ENCODE measurements at places on chromosomes 1 and 21. TPM values are rescaled to one million over a fixed set of nuclear protein-coding genes. Genes with fewer than 3 reads are reported as not detected.

Gene SEMA6C
- 5.2 TPM for total RNA-seq

Gene KRTAP11-1
- not detected for total RNA-seq

Gene CELA2A
- not detected for total RNA-seq

Gene A3GALT2
- total RNA-seq = not detected

Gene PRR9
- not detected for total RNA-seq

Gene DISP3
- not detected for total RNA-seq

Gene C1QTNF12
- not detected for total RNA-seq

Gene LDLRAD2
- 0.33 TPM for total RNA-seq

Gene RPE65
- total RNA-seq = 0.15 TPM

Gene FOXO6
- total RNA-seq = 0.98 TPM

Gene PSMA5
- total RNA-seq = 28.8 TPM

Gene MATN1
- not detected for total RNA-seq

Gene RHCE
- 0.66 TPM for total RNA-seq

Gene KLF17
- not detected for total RNA-seq

Gene SYNJ1
- 11.0 TPM for total RNA-seq

Gene TMEM201
- 6.2 TPM for total RNA-seq

GRCh38 chr1:29128739-29129138, 5.0 kb upstream of the TMEM200B start:
- no peaks in the 10 kb centered on the region for H3K27me3 ChIP-seq
- H3K36me3 ChIP-seq = no peaks in the 10 kb centered on the region
- no peak overlapping the region for H3K4me3 ChIP-seq
- H3K4me1 ChIP-seq = no peaks in the 10 kb centered on the region
- no peak for DNase-seq

- H3K4me1 ChIP-seq = no peaks in the 10 kb centered on the region
- no peaks in the 10 kb centered on the region for H3K27me3 ChIP-seq
- H3K27ac ChIP-seq = no peak overlapping the region
- no peak overlapping the region for H3K4me3 ChIP-seq
- DNase-seq = no peak
Measured at GRCh38 chr21:27450216-27450615, 483.3 kb upstream of the ADAMTS5 start.

- no peaks in the 10 kb centered on the region for H3K27me3 ChIP-seq
- no peak overlapping the region for H3K4me3 ChIP-seq
- H3K4me1 ChIP-seq = no peaks in the 10 kb centered on the region
- peak overlapping the region; percentile 37 for H3K27ac ChIP-seq
Measured at GRCh38 chr1:108591466-108591865, 31.6 kb downstream of the EEIG2 start.

DNA sequence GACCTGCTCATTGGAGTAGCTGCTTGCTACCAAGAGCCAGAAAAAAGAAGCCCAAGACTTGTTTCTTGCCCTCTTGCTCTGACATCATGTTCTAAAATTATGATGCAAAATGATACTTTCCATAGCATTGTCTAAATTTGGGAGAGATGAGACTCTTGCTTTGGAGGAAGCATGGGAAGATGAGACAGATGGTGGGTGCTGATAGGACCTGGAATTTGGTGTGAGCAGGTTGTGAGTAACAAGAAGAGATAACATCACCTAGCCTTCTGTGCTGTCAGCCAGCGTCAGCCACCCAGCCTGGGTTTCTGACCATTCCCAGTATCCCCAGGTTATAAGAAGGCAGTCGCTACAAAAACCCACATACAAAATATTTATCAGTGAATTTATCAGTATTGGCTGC, 67.1 kb upstream of the GCLM start:
- DNase-seq = no peak
- no peaks in the 10 kb centered on the region for H3K36me3 ChIP-seq
- no peaks in the 10 kb centered on the region for H3K27me3 ChIP-seq
- peaks cover 3% of the 10 kb centered on the region for H3K4me1 ChIP-seq
- H3K4me3 ChIP-seq = no peak overlapping the region
- H3K27ac ChIP-seq = peak overlapping the region; percentile 40

- no peaks in the 10 kb centered on the region for H3K36me3 ChIP-seq
- H3K27me3 ChIP-seq = no peaks in the 10 kb centered on the region
- no peak for DNase-seq
- no peaks in the 10 kb centered on the region for H3K4me1 ChIP-seq
- H3K27ac ChIP-seq = no peak overlapping the region
Measured at GRCh38 chr1:88799491-88799890, 91.9 kb downstream of the GTF2B start.

DNA sequence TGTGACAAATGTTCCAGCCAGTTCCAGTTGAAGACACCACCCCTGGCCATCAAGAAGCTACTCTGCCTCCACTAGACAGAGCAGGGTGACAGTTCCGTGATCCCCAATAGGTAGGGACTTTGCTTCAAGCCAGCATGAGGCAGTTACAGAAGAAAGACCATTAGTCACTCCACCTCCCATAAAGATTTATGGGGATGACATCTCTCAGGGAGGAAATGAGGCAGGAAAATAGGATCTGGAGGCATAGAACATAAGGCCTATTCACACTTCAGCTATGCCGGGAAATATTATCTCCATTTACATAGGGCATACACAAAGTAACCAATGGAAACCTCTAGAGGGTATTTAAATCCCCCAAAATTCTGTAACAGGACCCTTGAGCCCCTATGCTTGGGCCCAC, 3.5 kb upstream of the GBP7 start:
- H3K36me3 ChIP-seq = no peaks in the 10 kb centered on the region
- no peaks in the 10 kb centered on the region for H3K4me1 ChIP-seq
- no peaks in the 10 kb centered on the region for H3K27me3 ChIP-seq
- no peak overlapping the region for H3K27ac ChIP-seq
- H3K4me3 ChIP-seq = no peak overlapping the region
- no peak for DNase-seq

DNA sequence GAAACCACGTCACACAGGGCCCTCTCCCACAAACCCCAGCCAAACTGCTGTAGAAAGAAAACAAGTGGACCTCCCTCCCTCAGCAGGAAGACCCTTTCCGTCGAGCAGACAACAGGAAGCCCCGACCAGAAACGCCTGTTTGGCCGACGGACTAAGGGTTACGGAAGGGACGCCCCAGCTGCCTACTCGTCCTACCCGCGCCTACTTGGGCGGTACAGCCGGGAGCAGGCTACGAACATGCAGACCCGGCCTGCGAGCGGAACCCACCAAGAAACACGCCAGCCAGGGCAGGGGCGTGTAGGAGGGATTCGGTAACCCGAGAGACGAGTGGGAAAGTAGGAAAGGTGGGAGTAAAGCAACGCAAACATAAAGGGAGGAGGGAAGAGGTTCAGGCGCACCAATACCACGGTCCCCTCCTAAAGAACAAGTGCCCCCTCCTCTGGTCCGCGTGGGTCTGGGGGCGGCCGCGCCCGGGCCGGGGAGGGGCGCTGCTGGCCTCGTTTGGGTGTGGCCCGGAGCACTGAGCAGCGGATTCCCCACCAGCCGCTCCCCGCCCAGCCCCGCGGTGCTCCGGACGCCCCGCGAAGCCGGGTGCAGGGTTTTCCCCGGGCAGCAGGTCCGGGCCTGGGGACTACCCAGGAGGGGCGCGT, 450 bp downstream of the S100A10 start:
- peak overlapping the region; percentile 99 for H3K27ac ChIP-seq
- peak overlapping the region; percentile 98 for H3K4me3 ChIP-seq
- no peak for DNase-seq
- peaks cover 34% of the 10 kb centered on the region for H3K4me1 ChIP-seq
- H3K36me3 ChIP-seq = no peaks in the 10 kb centered on the region

DNA sequence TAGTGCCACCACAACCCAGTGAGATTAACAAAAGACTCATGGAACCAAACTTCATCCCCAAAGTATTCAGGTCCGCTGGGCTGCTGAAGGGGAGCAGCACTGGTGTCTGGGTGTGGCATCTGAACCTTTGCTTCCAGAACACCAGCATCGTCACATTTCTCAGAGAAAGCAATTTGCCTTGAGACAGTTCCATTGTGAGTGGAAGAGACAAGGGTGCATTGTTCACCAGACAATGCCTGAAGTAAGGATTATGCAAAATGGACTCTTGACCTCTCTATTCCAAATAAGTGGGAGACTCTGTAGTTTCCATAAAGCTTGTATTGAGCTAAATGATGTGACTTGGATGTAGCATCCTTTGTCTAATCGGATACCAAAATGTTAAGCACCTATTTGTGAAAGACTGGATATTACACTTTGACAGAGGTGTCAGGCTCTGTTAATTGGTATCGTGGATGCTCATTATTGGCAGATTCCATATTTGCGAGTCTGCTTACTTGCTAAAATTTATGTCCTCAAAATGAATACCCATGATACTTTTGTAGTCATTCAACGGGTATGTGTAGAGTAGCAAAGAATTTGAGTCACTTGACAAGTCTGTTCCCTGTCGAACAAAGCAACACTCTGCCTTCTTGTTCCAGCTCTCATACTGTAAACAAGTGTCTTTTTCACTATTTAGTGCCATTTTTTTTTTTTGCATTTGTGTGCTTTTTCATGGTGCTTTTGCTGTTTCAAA, 75.6 kb downstream of the MRPS6 start:
- no peak overlapping the region for H3K4me3 ChIP-seq
- H3K27me3 ChIP-seq = no peaks in the 10 kb centered on the region
- H3K27ac ChIP-seq = peak overlapping the region; percentile 36
- no peaks in the 10 kb centered on the region for H3K36me3 ChIP-seq

DNA sequence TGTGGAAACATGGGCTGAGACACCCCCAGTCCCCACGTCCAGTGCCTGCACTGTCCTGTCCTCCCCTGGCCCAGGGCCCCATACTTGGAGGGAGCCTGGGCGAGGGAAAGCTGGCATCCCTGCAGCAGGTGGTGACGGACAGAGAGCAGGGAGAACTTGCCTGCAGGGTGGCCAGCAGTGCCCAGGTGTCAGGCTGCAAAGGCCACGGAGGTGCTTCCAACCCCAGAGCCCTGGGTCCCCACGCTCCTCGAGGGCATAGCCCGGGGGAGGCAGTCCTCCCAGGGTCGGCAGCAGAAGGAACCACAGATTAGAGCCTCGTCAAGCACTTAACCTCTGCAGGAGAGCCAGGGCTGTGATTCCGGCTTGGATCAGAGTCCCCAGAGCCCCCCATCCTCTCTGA, 77.5 kb downstream of the ARHGEF16 start:
- H3K27me3 ChIP-seq = no peaks in the 10 kb centered on the region
- H3K4me1 ChIP-seq = peaks cover 15% of the 10 kb centered on the region
- H3K4me3 ChIP-seq = no peak overlapping the region
- no peak for DNase-seq
- no peaks in the 10 kb centered on the region for H3K36me3 ChIP-seq
- H3K27ac ChIP-seq = peak overlapping the region; percentile 32

DNA sequence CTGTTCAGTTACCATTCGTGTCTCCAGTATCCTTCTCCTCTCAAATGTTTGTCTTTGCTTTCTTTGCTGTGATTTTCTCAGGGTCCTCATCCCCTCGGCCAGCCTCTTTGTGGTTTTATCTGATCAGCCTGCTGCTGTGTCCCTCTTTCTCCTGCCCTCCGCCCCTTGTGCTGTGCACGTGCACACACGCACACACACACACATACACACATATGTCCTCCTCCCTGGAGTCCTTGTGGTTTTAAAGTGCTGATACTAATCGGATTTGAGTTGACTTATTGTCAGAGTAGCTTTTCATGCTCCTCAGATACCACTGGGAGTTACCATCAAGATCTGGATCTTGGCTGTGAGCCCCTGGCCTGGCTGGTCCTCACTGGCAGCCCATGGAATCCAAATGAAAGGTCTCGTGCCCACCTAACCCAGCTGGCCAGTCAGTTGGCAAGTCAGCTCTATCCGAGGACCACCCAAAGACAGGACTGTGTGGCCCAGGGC, 34.1 kb downstream of the QSOX1 start:
- H3K27me3 ChIP-seq = no peaks in the 10 kb centered on the region
- no peak overlapping the region for H3K27ac ChIP-seq
- no peaks in the 10 kb centered on the region for H3K36me3 ChIP-seq
- H3K4me3 ChIP-seq = no peak overlapping the region
- DNase-seq = no peak

GRCh38 chr1:222928212-222928611, 113.4 kb downstream of the DISP1 start:
- H3K27ac ChIP-seq = no peak overlapping the region
- no peaks in the 10 kb centered on the region for H3K27me3 ChIP-seq
- peak overlapping the region; percentile 11 for H3K4me3 ChIP-seq
- DNase-seq = no peak

DNA sequence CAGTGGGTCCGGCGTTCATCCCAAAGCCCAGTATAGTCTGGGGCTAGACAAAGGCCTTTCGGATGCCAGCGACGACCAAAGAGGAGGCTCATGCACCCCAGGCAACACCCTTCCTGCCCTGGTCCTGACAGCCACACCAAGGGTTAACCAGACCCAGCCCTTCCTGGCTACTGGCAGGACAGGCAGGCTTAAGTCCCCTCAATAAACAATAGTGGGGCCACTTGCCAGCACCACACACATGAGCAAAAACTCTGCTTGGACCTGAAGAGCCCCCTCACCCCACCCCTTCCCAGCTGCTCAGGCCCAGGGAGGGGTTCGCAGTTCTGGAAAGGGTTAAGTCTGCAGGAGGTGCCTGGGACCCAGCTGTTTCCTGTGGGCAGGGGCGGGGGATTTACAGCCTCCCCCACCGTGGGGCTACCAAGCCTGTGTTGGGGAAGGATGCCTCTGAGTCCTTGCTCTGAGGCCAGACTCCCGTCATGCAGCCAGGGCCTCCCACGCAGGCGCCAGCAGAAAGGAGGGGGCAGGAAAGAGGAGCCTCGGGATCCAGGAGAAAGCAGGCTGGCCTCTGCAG, 18.2 kb downstream of the PHLDA3 start:
- H3K36me3 ChIP-seq = no peaks in the 10 kb centered on the region
- peaks cover 24% of the 10 kb centered on the region for H3K4me1 ChIP-seq
- H3K27me3 ChIP-seq = no peaks in the 10 kb centered on the region

- peak; percentile 39 for DNase-seq
- no peaks in the 10 kb centered on the region for H3K4me1 ChIP-seq
- H3K36me3 ChIP-seq = no peaks in the 10 kb centered on the region
- H3K27ac ChIP-seq = no peak overlapping the region
Measured at GRCh38 chr21:44892536-44893277, 19.2 kb upstream of the PTTG1IP start.

DNA sequence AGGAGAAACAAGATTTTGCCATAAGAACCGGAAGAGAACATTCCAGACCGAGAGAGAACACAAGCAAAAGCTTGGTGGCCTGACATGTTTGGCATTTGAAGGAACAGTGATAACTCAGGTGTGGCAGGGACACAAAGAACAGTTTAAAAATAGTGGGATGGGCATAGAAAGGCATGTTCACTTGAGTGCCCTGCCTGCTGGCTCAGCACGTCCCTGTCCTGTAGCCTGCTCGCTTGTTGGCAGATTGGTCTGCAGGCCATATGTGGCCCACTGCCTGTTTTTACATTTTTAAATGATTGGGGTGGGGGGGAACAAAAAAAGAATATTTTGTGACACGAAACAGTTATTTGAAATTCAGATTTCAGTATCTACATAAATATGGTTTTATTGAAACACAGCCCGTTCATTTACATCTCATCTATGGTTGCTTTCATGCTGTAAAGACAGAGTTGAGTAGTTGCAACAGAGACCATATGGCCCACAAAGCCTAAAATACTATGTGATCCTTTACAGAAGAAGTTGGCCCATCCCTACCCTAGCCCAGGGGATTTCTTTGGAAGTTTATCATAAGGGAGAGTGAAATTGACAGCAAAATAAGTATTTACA, 100.7 kb downstream of the RGL1 start:
- H3K36me3 ChIP-seq = peaks cover 13% of the 10 kb centered on the region
- no peak overlapping the region for H3K4me3 ChIP-seq
- H3K27me3 ChIP-seq = no peaks in the 10 kb centered on the region

All from breast epithelium (tissue), 4 donors.